ENCODE measurements at places on chromosomes 12 and 14. TPM values are rescaled to one million over a fixed set of nuclear protein-coding genes. Genes with fewer than 3 reads are reported as not detected.

The LHX5 gene
- not detected for total RNA-seq

DNA sequence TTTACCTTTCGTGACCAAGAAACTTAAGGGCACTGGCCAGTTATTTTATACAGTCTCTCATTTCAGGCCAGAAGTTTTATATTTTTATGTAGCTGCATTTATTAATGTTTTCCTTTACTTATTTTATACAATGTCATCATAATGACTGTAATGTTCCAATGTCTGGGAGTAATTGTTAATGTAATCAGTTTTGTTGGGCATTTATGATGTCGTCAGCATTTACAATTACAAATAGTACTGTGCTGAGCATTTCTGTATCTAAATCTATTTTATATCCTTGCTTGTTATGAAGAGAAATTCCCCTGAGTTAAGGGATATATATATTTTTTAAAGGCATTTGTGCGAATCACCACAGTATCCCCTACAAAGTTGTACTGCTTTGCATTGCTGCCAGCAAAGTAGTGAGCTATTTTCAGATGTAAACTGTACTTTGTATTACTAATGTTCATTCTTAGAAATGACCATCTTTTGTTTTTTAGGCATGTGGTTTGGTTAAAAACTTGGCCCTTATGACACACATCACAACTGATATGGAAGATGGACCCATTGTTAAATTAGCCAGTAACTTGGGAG, 74.4 kb downstream of the POLR3B start:
- DNase-seq: no peak

GRCh38 chr12:108190529-108190928, 61.4 kb downstream of the WSCD2 start:
- DNase-seq: no peak

DNA sequence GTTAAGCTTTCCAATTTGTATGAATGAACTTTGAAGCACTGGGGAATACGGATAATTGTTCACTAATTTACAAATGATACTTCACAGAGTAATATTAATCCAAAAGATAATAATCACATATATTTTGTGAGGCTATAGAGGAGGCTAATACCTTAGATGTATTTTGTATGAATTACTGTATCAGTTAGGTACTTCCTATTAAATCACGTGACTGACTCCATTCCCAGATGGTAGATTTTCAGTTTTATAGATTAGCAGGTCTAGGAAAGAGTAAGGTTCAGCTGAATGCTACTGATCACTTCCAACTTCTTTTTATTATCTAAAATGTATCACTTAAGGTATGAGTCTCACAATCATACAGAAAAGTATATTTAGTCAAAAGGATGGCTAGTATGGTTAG, 133.6 kb downstream of the PDE3A start:
- DNase-seq: no peak

DNA sequence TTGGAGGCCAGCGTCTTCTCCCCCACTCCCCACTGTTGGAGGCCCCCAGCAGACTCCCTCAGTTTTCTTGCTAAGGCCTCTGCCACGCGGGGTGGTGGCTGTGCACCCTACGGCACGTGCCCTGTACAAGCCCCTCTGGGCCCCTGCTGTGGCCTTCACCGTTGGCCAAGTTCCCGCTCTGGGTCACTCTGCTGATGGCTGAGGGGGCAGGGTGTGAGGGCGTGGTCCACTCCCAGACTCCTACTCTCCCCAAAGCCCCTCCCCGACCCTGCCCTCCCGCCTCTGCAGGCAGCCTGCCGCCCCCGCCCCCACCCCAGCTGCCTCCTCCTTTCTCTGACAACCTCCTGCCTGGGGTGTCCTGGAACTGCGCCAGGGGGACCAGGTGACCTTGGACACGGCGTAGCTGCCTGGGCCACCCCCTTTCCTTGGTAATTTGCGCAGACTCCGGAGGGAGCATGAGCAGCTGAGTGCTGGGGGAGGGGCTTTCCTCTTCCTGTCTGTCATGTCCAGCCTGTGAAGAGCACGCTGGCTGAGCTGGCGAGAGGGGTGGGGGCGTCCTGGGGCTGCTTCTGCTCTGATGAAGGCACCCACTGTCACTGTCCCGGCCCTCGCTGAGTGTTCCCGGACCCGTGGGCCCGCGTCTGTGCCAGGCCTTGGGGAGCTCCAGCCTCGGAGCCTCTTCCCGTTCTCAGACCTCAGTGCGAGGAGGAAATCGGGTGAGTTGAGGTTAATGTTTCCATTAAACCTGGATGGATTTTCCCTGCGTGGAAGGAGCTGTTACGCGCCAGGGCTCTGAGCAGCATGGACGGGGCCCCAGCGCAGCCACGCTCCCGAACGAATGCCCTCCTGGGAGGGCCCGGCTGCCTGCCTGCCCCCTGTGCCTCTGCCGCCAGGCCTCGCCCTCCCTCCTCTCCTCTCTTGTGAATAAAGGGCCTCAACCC, 85.0 kb downstream of the KIF26A start:
- DNase-seq: no peak

The CCDC197 gene
- total RNA-seq: not detected

DNA sequence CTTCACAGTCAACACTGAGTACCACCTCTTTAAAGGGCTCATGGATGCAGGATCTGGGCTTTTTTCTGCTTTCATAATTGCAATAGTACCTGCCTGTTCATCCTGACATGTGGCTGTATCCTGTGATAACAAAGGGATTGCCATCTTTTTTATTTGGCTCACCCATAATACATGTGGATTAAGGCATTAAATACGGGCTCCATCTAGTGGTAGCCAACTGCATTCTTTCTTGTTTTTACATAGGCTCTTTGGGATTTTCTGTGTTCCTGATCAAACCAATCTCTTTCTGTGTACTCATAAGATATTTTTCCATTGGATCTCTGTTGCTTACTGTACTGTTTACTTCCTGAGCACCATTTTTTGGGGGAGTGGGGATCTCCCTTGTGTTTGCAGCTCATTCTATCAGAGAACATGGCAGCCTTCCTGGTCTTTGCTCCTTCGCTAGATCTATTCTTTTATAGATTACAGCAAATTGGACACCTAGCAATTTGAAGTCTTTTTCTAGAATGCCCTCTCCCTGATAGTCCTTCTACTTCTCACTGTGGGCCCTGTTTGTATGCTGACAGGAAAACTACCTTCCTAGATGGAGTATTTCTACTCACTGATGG, 723.4 kb upstream of the MDGA2 start:
- no peak for DNase-seq

DNA sequence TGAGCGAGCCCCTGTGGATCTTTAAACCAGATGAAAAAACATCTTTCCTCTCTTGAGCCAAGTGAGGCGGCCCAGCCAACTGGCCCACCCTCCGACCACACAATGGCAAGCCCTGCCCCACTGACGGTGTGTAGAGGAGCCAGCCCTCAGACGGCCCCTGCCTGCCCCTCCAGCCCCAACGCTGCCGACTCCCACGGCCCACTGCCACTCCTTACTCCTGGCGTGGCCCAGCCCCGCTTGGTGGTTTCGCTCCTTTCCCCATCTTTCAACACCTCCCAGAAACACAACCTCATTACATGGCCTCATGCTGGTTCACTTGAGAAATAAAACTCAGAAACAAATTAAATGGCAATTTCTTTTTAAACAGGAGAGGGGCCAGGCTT, 80.6 kb upstream of the DICER1 start:
- DNase-seq: no peak

DNA sequence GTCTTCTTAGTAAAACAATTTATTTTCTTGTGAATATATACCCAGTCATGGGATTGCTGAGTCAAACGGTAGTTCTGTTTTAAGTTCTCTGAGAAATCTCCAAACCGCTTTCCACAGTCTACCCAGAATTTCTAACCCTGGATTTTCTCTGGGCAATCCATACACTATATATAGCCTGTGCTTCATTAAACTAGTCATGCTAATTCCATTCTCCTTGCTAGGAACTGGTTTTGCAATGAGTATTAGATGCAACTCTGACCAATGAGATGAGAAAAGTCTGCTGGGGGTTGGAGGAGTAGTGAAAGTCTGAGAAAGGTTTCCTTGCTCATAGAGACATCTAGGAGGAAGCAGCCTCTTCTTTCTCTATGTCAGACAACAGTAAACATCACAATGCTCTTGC, 196.1 kb upstream of the CDKN3 start:
- no peak for DNase-seq

DNA sequence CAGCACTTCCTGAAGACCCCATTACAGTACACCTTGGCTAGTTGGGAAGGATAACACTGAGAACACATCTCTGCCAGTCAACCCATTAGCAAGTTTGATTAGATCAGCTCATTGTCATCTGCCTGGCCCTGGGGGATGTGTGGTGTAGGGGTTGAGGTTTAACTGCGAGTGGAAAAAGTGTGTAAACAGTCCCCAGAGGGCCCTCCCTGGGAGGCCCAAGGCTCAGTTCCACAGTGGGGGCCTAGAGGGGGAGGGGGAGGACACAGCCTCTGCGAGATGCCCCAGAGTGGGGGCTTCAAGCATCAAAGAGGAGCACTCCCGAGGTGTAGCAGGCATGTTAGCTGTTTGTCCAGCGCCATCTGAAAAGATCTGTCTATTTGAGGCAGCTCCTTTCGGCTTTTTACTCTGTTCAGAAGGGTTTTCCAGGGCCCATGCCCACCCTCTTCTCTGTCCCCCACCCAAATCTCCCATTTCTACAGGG, 344 bp downstream of the LPAR5 start:
- no peak for DNase-seq

DNA sequence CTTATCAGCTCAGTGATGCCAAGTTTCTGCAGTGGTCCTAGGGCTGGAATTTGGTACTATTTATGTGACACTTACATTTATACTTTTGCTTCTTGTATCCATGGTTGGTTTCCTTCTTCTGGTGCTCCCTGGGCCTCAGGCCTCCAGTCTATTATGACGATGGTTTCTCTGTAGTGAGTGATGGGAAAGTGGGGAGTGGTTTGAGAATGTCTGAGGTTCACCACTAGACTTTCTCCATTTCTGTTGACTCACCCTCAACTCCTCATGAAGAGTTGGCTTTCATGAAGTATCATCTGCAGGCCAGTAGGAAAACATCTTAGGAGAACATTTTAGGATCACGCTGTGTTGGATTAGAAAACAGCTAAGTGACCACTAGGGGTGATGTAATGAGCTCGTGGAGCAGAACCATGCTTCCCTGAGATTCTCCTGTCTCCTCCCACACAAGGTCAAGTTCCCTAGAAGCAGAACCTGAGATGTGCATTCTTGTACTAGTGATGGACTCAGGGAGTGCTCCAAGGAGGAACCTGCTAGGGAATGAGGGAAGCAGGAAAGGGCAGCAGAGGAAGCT, 32.1 kb downstream of the RPH3A start:
- no peak for DNase-seq

DNA sequence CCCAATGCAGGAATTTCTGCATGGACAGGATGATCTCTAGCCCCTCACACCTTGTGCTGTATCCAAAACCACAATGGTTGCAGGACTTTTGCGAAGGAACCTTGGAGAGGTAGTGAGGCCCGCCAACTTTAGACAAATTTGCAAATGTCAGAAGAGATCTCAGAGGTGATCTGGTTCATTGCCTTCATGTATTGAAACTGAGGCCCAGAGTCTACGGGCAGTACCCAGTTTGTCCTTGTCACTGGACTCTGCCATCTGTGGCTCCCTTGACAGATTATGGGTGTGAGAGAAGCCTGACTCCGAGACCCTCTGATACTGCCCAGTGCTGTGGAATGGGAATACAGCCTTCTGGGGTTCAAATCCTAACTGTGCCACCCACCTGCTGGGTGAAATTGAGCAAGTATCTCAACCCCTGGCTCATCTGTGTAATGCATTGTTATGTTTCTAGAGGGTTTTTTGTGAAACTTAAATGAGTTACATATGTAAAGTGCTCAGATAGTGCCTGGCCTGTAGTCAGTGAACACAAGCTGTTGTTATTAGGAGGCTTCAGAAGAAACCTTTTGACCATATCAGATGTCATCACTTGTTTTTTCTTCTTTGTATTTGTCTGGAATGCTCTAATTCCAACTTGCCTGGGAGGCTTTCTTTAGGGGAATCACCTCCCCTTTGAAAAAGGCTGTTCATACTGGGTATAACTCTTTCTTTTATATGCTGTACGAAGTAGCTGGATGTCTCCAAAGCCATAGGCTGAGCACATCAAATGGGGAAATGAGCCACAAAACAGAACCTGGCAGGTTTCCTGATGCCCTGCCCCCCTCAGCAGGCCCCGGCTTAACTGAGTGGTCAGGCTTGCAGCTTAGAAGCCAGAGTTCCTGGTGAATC, 71.4 kb upstream of the SRSF5 start:
- no peak for DNase-seq

The ANKRD33 gene
- total RNA-seq: not detected

The CYP27B1 gene
- total RNA-seq: not detected
